ENCODE measurements at places on chromosomes 7 and 10.
A peak's percentile ranks its signal among the peaks of the same experiment; 100 is the strongest.

GRCh38 chr10:104081998-104082397 is 3.7 kb downstream of the COL17A1 start:
- no peak for DNase-seq

DNA sequence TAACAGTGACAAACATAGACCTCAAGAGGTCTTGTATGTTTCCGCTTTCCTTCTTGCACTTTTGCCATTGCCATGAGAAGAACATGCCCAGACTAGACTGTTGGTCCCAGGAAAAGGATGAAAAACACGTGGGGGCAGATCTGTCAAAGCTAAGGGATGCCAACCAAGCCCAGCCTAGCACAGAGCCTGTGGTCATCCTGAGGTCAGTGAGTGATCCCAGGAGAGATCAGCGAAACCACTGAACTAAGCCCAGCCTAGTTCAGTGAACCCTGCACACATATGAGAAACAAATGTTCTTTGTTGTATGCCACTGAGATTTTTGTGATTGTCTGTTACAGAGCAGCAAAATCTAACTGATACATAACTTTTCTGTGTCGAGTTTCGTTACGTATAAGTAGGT is 718.8 kb downstream of the MAGI2 start:
- DNase-seq: no peak

GRCh38 chr10:75646218-75646915 is 214.9 kb downstream of the LRMDA start:
- DNase-seq: no peak

DNA sequence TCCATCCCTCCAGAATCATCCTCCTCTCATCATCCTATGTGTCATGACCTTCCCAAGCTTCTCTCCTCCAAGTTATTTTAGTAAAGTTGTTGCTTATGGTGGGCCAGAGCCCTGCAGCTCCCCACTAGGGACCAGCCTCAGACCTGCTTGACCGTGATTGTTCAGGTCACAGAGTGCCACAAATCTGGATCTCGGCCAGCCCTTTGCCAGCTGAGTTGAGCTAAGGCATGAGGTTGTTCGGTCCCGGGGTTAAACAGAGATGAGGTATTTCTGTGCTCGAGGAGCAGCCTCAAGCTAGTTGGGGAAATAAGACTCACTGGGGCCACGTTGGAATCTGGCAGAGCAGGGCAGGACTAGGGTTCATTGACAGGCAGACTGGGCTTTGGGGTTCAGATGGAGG is 66.3 kb upstream of the PPIF start:
- DNase-seq: no peak

- no peak for DNase-seq
Observed at GRCh38 chr10:14727924-14728323, 46.8 kb downstream of the FAM107B start.

- no peak for DNase-seq
Observed at GRCh38 chr10:69453795-69454194, 2.5 kb downstream of the TSPAN15 start.

DNA sequence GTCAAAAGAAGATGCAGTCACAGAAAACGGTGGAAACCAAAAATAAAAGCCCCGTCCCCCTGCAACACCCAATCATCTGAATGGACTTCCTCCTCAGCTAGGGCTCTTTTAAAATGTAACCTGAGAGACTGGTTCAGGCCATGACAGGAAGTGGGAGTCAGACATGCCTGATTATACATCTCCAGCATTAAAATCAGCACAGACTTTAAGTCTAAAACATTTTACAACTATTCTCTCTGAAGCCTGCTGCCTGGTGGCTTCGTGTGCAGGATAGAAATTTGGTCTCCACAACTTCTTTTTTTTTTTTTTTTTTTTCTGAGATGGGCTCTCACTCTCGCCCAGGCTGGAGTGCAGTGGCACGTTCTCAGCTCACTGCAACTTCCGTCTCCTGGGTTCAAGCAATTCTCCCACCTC is 30.3 kb downstream of the HACD1 start:
- no peak for DNase-seq

- no peak for DNase-seq
Observed at GRCh38 chr10:70781461-70782051, 3.6 kb downstream of the TBATA start.

GRCh38 chr7:85529201-85529600 is 342.3 kb upstream of the SEMA3D start:
- no peak for DNase-seq

DNA sequence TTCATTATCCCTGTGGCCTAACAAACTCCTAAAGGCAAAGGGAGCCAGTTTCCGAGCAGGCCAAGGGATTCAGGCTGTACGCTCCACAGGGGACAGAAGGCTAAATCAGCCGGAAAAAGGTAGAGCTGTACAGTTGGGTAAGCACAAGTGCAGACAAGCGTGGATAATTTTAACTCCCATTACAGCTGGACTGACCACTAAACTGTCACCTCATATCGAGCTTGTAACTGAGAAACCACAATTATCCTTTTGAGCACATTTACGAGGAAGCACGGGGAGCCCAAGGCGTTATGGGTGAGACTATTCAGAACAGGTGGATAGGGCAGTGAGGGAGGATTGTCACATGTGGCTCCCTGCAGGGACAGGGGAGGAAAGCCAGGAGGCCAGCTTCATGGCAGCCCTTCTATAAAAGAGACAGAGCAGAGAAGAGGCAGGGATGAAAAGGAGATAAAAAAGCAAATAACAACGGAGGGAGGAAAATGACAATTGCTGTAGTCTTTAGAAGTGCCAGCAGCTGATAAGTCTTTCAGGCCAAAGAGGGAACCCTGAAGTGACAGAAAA is 288.0 kb downstream of the FGFR2 start:
- no peak for DNase-seq

- DNase-seq: no peak
Observed at GRCh38 chr7:157975401-157976372, 611.9 kb downstream of the PTPRN2 start.

DNA sequence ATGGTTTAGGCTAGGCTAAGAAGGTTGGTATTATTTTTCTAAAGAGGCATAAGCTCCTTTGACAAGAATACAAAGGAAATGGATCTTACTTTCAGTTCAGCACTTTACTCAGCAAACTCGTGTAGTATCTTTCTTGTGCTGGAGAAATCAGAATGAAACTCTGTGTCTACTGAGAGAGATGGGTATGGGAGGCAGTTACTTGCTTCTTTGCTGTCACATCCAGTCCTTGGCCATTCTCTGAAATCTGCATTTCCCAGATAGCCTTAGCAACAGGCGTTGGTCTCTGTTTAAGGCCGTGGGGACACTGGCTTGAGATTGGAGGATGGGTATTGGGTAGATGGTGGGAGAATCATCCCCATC is 180.5 kb downstream of the NRP1 start:
- no peak for DNase-seq

DNA sequence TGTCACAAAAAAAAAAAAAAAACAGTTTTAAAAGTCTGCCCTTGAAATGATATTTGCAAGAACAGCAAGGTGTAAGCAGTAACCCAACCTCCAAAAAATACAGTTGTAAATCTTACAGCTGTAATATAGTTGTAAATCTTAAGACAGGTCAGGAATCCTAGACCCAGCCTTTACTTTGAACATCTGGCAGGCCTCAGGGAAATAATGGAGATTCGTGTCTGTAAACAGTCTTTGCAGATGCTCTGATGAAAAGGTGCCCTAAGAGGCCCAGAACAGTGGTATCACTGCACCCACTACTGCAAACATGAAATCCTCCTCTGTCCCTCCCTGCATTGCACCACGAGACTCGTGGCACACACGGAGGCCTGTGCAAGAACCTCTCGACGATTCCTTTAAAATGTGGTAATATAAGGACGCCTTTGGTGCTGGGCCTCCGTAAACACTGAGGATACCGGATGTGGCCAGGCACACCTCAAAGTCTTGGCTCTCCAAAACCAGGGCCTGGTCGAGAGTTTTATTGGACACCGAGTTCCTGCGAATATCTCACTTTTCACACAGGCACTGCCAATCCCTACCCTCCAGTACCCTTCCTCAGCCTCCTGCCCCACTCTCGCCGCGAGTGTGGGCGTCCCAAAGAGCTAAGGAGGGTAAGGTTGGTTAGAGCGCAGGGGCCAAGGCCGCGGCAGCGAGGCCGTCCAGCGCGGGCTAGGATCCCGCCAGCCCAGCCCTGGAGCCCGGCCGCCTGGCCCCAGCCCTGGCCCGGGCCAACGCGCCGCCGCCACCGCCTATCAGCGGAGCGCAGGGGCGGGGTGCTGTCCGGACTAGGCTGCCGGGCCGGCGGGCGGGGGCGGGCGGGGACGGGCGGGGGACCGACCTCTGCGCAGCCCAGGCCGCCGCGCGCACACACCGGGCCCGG is at the start of gene REEP3:
REEP3 (plus strand) TSS at position 902 of the 916 bp plus-strand sequence. CDS start 145 bp downstream, outside the sequence.
- peak; percentile 41 for DNase-seq

- no peak for DNase-seq
Observed at GRCh38 chr10:122121059-122121458, 132.1 kb downstream of the TACC2 start.

- DNase-seq: no peak
Observed at GRCh38 chr10:131174651-131175540, 136.6 kb downstream of the TCERG1L start.

DNA sequence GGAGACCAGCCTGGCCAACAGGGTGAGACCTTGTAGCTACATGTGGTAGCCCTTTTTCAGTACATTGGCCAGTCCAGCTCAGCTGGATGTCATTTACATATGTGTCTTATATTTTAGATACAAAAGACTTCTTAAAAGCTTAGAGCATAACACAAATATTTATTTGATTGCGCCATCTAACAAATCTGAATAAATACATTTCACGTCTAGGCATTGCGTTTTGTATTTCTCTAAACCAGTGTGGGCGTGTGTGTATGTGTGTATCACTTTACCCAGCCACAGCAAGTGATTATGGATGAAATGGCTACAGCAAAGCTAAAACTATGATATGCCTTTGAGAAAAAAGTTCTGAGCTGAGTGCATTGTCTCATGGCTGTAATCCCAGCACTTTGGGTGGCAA is 14.0 kb downstream of the RABGEF1 start:
- no peak for DNase-seq

GRCh38 chr7:40405991-40406390 is 271.2 kb downstream of the SUGCT start:
- DNase-seq: no peak

DNA sequence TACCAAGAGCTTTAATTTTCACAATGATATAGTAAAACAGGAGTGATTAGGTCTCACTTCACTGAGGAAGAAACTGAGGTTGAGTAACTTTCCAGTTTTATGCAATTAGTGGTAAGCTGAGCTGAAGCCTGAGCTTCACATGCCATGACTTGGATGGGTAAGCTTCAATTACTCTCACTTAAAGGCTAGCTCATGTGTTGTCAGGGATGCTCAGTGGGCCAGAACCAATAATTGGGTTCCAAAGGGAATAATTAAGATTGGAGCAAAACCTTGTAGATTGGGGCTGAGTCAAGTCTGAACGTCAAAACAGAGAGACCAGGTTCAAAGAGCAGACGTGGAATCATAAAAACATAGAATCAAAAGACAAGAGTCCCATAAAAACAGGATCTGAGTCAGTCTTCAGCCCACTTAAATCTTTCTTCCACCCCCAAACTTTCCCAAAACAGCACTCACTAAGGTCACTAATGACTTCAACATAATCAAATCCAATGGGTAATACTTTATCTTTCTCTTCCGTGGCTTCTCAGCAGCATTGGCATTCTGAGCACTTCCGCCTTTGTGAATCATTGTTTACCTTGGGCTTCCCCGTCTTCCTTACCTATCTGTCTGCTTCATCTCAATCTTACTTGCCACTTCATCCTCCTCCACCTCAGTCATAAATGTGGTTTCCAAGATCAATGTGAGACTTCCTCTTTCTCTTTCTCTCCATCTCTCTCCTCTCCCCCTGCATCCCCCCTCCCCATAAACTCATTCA is 23.0 kb upstream of the EGFR start:
- DNase-seq: no peak

All from T-helper 9 cell (primary cell).